Left renal cortex interstitium (tissue), 4 donors: ENCODE measurements at places on chromosomes 12 and 14. TPM values are rescaled to one million over a fixed set of nuclear protein-coding genes. Genes with fewer than 3 reads are reported as not detected.

The ZCCHC8 gene
- 32.6 TPM for polyA plus RNA-seq

The WNK1 gene
- polyA plus RNA-seq, result 123 TPM

The TTC9 gene
- 3.6 TPM for polyA plus RNA-seq

The CLEC9A gene
- 0.52 TPM for polyA plus RNA-seq

The HCFC2 gene
- polyA plus RNA-seq, result 17.5 TPM

The RNASE7 gene
- 0.86 TPM for polyA plus RNA-seq

The CLEC6A gene
- 0.06 TPM for polyA plus RNA-seq

DNA sequence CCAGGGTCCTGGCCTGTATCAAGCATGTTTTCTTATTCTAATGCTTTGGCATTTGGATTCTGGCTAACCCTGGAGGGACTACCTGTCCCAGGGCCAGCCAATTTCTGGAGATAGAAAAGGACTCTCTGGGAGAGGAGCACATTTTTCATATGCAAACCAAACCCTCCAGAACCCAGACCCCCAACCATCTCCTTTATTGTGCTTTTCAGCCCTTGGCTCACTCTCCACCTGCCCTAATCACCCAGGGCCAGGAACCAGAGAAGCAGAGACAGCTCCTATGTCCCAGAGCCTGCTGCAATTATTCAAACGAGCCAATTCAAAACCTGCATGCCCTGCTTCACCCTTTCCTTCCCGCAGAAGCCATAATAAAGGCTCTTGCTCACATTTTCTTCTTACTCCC, 23.8 kb downstream of the HSPB8 start:
- no peak for DNase-seq

GRCh38 chr14:90534838-90535555, 138.2 kb downstream of the CALM1 start:
- no peak for DNase-seq

DNA sequence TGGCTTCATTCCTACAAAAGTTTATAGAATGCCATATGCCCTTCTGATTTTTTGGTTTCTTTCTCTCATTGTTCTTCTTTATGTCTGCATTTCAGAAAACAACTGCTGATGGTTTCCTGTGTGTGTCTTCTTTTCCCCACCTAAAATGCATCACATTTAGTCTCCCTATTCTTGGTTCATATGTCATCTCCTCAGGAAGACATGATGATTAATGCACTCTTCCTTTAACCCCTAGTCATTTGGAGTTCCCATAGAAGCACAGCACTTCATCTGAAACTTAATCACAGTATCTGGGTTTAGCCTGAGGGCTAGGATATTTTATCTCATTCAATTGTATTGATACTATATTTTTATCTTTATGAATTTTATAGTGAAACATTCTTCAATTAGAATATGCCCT, 21.5 kb downstream of the GNPNAT1 start:
- DNase-seq, result no peak

GRCh38 chr14:51073731-51074130, 21.2 kb downstream of the TRIM9 start:
- no peak for DNase-seq

- DNase-seq, result no peak
These were observed at the start of gene TPI1 for GRCh38 chr12:6867413-6868210. Gene TPI1 (plus strand): TSS chr12:6867531. CDS start chr12:6867567, 36 bp downstream.

DNA sequence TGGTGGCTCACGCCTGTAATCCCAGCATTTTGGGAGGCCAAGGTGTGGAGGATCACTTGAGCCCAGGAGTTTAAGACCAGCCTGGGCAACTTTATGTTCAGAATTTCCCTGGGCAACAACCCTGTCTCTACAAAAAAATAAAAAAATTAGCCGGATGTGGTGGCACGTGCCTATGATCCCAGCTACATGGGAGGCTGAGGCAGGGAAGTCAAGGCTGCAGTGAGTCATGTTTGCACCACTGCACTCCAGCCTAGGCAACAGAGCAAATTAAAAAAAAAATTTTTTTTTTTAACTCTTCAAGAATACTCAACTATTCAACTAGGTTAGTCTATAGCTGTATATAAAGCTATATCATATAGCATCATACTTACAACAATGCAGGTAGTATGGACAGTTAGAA, 113.0 kb downstream of the RALGAPA1 start:
- no peak for DNase-seq

- no peak for DNase-seq
These were observed 57.1 kb downstream of the ATP2A2 start for GRCh38 chr12:110337912-110338710.
